Activated effector memory CD4-positive, alpha-beta T cell treated with Interleukin-2 at 50 U/mL for 16 hours (primary cell): ENCODE measurements at places on chromosomes 16 and 17.

DNA sequence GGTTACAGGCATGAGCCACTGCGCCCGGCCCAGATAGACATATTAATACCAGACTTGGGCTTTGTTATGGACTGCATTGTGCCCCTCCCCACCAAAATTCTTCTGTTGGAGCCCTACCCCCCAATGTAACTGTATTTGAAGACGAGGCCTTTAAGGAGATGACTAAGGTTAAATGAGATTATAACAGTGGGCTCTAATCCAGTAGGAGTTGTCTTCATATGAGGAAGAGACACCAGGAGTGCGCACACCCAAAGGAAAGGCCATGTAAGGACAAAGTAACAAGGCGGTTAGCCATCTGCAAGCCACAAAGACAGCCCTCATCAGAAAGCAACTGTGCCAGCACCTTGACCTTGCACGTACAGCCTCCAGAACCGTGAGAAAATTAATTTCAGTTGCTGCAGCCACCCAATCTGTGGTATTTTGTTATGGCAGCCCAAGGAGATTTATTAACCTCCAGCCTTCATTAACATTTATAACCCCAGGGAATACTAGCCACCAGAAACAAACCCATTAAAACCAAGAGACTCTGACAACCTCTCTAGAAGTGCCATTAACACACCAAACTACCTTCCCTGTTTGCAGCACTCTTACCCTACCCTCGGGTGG lies 107.6 kb downstream of the TTC19 start:
- no peak for DNase-seq

DNA sequence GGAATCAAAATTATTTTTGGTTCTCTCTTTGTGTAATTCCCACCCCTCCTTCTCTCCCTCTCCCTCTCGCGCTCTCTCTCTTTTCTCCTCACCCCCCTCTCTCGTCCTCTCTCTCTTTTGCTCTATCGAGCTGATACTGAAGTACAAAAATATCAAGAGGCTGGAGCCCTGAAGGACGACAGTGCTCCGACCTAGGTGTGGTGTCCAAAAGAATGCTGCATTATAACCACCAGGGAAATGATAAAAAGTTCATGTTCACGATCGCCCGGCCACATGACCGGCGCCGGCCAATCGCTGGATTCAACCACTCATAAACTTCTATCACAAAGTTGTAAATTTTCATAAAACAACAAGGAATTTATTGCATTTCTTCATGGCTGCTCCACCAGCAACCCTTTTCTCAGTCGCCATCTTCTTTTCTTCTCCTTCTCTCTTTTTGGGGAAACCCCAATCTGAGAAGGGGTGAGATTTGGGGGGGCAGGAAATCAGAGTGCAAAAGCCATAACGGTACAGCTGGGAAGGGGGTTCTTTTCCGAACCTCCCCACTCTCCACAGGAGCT lies at the start of gene HOXB6:
HOXB6 (minus strand) TSS at position 217 of the 560 bp plus-strand sequence. CDS start 6,836 bp downstream, outside the sequence.
- DNase-seq = no peak

DNA sequence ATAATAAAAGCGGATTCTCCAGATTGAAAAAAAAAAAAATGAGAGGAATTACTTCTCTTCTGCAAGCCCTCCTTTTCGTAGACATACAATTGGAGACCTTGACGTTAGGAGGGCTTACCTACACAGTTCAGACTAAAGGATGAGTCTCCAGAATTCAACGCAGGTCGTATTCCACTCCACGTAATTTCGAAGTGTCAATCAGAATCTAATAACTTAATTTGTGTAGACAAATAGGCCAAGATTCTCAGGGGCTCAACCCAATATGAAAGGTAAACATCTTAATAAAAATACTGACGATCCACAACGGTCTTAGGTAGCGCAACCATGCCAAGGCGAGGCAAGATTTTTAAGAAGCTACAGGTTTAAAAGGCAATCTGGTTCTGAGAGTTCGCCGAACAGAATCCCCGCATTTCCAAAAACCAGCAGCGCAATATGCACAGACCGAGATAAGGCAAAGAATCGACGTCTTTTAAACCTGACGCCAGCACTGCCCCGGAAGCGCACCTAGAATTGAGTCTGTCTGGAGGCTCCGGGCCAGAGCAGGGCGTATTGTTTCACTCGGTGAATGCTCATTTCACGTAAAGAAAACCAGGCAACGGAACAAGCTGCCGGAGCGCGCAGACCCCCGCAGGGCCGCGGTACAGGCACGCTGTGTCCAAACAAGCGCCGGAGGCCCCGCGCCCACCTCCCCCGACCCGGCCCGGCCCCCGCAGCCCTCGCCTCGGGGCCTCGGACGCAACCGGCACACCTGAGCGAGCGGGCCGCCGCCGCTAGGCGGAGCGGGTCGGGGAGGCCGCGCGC lies 623 bp downstream of the MBTPS1 start:
- DNase-seq = no peak

- DNase-seq = no peak
These were observed 75.0 kb downstream of the TMEM132E start for GRCh38 chr17:34654276-34654880.

- DNase-seq = no peak
These were observed 30.9 kb downstream of the PAFAH1B1 start for GRCh38 chr17:2624292-2624731.

GRCh38 chr16:70694868-70695218 lies 9.0 kb upstream of the MTSS2 start:
- no peak for DNase-seq

DNA sequence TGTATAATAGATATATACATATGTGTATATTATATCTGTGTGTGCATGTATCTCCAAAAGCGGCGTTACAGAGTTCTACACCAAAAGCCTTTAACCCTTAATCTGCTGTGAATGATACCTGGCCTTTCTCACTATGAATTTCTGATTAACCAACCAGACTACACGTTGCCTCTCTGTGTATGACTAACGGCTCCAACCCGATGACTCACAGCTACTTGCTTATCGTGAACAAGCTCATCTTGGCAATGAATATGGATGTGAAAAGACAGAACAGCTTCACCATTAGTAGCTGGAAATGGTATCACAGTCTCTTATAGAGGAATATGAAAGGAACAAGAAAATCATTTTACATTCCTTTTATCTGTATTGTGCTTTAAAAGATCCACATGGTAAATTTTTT lies 23.8 kb upstream of the ARHGAP44 start:
- no peak for DNase-seq

- DNase-seq = peak; percentile 80
These were observed 13.5 kb downstream of the SPATA32 start for GRCh38 chr17:45248132-45248957.

DNA sequence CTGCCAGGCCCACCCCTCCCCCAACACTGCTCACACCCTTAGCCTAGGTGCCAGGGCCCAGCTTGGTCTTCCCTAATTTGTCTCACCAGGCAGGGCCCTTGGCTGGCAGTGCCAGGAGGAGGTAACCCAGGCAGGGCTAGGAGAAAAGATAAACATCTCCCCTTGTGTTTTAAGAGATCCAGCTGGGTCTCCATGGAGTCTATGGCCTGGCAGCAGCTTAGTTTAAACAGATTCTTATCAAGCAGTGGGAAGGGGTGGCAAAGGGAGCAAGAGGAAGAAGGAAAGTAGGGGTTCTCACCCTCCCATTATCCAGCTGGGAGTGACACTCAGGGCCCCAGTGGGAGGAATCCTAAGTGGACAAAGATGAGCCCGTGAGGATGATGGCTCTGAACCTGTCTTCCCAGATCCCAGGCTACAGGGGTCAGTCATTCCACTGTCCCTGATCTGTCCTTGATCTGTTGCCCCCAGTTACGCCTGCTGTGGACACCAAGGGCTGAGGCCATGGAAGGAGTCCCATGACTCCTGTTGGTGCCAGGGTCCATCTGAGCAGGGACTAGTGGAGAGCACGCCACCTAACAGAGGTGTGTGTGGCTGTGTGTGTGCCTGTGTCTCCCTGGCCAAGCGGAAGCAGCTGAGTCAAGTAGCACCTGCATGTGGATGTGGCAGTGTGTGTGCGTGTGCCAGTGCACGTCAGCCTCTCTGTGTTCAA lies 47.4 kb upstream of the MEIOC start:
- no peak for DNase-seq

GRCh38 chr16:67238806-67239470 lies 8.3 kb downstream of the FHOD1 start:
- DNase-seq = no peak

GRCh38 chr16:75446416-75446815 lies 13.1 kb upstream of the CFDP1 start:
- DNase-seq = no peak

DNA sequence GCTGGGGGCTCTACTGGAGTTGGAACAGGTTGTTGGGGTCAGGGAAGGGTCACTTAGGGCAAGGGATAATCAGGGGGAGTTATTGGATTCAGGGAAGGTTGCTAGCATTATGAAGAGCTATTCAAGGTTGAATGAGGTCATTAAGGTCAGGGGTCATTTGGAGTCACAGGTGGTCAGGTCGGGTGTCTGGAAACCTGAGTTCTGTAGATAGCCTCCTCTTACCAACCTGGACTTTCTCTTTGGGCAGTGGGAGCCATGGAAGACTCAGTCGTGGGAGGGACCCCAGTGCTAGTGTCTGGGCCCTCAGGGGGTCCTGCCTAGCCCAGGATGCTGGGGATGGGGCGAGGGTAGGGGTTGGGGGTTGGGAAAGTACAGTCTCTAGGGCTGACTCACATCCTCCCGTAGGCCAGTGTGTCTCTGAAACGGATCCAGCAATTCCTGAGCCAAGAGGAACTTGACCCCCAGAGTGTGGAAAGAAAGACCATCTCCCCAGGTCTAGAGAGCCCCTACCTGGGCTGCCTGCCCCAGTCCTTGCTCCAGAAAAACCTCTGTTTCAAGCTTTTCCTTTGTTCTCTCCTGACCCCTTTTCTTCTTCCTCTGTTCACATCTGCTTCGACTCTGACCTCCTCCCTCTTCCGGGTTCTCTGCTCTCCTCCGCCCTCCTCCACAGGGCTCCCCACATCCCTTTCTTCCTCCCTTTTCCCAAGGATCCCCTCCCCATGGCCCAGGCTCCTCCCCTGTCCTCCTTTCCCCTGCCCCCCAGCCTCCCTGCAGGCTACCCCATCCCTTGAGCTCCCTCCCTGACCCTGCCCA lies 33.5 kb downstream of the ABCC3 start:
- no peak for DNase-seq

DNA sequence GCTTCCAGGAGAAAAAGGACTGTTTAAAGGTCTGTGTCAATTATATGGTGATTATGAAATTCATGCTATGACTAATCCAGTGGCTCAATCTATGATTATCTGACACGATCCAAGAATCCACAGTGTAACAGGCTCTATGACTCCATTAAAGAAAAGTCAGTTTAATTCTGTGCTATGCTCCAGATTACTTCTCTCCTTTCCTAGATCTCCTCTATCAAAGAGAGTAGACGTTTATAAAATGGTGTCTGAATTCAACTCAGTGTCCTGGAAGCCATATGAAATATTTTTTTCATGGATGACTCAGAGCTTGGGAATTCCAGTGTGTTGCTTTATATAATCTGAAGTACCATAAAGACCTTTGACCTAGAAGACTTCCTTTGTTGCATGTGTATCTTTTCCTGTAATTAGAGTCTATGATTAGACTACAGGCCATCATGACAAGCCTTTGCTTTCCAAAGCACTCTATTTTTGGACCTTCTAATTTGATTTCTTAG lies 27.0 kb upstream of the NF1 start:
- no peak for DNase-seq

- no peak for DNase-seq
These were observed 89.5 kb downstream of the VAT1L start for GRCh38 chr16:77877712-77878347.

GRCh38 chr17:81519284-81520020 lies 6.9 kb upstream of the ACTG1 start:
- peak; percentile 63 for DNase-seq

DNA sequence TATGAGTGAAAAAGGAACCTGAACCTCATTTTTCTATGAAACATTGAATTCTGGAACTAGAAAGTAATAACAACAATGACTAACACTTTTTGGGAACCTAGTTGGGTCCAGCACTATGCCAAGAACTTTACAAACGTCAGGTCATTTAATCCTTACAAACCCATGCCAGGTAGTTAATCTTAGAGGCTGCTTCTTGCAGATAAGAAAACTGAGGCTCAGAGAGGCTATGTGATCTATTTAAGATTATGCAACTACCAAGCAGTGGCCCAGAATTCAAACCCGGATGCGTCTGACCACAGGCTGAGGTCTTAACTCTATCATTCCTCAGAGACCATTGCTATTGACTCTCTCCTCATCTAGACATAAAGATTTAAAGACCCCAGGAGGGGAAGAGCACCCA lies 358.7 kb downstream of the GRIN2A start:
- DNase-seq = no peak

- DNase-seq = peak; percentile 87
These were observed 13.7 kb upstream of the CNGB1 start for GRCh38 chr16:57984443-57985203.

DNA sequence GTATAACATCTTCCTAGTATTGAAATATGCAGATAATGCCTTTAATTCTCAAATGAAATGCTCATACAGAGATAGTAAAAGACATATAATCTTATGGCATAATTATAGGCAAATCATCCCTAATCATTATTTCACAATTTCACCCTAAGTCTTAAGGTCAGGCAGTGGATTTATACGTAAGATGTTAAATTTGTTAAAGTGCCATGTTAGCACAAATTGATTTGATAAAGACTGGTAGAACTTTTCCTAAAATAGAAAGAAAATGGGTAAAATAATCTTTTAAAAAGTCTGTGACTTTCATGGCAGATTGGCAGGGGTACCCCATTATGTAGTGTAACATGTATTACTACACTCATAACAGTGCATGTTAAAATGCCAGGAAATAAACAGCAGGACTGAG lies 1092.7 kb upstream of the GOT2 start:
- DNase-seq = no peak

DNA sequence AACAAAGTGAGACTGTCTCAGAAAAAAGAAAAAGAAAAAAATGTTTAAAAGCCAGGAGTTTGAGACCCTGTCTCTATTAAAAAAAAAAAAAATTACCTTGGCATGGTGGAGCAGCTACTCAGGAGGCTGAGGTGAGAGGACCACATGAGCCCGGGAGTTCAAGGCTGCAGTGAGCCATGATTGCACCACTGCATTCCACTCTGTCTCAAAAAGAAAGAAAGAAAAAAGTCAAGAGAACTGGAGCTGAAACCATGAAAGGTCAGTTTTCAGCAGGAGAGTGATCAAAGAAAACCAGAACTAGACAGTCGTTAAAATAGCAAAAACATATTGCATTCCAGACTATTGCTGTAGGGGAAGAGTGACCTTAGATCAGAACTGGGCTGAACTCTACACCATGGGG lies 8.8 kb downstream of the QPRT start:
- no peak for DNase-seq

- peak; percentile 19 for DNase-seq
These were observed 150.7 kb downstream of the SOCS1 start for GRCh38 chr16:11105038-11105903.

DNA sequence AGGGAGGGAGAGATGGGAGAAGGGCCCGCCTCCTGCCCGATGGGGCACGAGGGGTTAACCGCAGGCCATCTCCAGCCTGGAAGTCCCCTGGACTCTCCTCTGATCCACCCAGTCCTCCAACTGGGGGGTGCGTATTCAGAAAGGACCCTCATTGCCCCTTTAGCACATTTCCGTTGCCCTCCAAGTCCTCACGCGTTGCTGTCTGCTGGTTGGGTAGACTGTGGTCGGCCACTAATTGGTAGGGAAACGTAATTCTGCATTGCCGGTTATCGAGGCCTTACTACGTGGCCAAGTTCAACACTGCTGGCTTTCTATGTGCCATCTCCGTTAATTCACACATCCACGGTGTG lies 103.4 kb downstream of the FOXL1 start:
- no peak for DNase-seq

GRCh38 chr17:31386542-31387075 lies 4.9 kb upstream of the RAB11FIP4 start:
- DNase-seq = no peak

- DNase-seq = no peak
These were observed 143.3 kb upstream of the ANKFN1 start for GRCh38 chr17:56009795-56010651.

- no peak for DNase-seq
These were observed 53.9 kb upstream of the CHMP6 start for GRCh38 chr17:80937462-80938381.
